Omental fat pad (tissue), 4 donors: ENCODE measurements at places on chromosomes 12 and 14.

GRCh38 chr12:11635341-11635740 is 14.1 kb upstream of the ETV6 start:
- no peak for DNase-seq

- no peak for DNase-seq
Measured at GRCh38 chr12:76241371-76241770, 106.8 kb downstream of the BBS10 start.

GRCh38 chr12:98424726-98425401 is 90.5 kb upstream of the TMPO start:
- DNase-seq: no peak

GRCh38 chr12:88437226-88437625 is 143.0 kb downstream of the KITLG start:
- no peak for DNase-seq

GRCh38 chr12:74899031-74899829 is 310.4 kb downstream of the KCNC2 start:
- no peak for DNase-seq

DNA sequence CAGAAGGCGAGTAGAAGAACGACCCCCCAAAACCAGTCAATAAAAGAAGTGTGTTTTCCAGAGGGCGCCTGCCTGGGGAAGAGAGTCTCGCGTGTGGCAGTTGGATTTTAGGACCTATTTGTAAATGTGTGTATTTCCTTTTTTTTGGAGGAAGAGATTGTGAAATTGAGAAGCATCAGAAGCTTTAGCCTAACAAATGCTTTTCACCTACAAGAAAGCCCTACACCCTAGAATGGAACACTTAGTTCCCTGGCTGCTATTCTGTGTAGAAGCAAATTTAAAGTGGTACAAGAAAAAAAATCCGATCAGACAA is 1.3 kb downstream of the RCOR1 start:
- no peak for DNase-seq

GRCh38 chr14:79967453-79967852 is 243.9 kb downstream of the DIO2 start:
- no peak for DNase-seq
